ENCODE measurements at places on chromosomes 3 and 15.
A peak's percentile ranks its signal among the peaks of the same experiment; 100 is the strongest.

DNA sequence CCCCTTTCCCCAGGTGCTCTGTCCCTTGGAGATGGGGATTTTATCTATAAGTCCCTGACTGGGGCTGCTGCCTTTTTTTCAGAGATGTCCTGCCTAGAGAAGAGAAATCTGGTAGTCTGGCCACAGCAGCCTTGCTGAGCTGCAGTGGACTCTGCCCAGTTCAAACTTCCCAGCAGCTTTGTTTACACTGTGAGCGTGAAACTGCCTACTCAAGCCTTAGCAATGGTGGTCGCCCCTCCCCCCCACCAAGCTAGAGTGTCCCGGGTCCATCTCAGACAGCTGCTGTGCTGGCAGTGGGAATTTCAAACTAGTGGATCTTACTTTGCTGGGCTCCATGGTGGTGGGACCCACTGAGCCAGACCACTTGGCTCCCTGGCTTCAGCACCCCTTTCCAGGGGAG is 38.9 kb downstream of the TMEM266 start:
- DNase-seq, result no peak

DNA sequence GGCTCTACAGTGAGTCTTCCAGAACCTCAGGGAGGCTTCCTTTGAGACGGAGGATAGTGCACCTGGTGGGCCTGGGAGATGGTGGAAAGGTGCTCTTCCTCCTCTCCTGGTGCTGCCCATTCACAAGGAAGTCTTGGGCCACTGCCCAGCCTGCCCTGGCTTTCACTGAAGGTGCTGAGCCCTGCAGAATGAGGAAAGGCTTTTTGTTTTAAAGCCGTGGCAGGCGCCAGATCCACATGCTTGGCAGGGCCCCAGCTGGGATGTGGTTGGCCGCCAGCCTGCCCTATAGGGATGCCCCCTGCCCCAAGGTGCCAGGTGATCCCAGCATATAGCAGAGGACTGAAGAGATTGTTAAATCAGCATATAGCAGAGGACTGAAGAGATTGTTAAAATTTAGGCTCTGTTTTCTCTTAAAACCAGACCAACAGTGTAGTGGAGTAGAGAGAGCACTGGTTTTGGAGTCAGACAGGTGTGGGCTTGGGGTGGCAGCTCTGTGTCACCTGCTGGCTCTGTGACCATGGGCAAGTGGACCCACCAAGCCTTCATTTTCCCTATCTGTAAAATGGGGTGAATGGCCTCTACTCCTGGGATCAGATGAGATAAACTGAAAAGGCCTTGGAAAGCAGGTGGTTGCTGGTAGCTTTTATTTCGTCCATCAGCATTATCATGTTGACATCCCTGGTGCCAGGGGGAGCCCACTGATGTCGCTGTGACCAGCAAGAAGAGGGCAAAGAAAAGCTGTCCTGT is 53.3 kb downstream of the SLC6A6 start:
- DNase-seq, result no peak

DNA sequence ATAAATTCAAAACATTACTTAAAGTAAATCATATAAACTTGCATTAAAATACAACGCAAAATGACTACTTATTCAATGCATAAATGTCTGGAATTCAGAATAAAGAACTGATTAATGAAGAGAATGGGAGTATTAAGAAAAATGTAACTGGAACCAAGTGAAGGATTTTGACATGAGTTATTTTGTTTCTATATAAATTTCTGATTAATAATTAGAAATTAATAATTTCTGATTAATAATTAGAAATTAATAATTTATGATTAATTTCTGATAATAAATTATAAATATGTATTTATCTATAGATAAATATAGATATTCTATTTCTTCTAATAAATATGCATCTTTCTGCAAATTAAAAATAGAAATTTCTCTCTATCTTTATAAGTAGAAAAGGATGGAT is 160.0 kb upstream of the STRIT1 start:
- DNase-seq, result no peak

DNA sequence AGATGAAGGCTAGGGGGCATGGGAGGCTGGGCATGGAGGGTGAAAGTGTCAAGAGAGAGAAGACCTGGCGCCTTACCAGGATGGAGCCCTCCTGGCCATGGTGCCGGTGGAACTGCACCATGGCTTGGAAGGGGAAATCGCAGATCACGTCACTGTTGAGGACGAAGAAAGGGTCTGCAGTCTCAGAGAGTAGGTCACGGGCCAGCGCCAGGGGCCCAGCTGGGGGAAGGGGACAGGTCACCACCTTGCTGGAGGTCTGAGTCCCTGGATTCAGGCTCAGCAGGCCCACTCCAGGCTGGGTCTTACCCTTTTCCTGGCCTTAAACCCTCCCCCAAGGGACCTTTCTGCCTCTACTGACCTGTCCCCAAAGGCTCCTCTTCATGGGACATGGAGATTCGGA is 855 bp downstream of the GMPPB start:
- no peak for DNase-seq

DNA sequence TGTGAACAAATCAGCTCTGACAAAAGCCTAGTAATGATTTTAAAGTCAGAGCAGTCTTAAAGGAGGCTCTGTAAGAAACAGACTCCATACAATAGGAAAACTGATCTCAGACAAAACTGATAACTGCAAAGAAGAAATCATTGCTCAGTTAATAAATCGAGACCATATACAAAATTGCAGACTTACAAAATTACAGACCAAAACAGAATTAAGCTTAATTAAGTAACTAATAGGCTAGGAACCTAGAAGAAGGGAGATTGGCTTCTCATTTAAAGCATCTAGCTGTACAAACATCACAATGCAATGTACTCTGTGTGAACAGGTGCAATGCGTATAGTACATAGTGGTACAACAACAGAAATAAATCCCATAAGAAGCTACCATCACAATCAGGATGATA is 46.3 kb downstream of the ZBTB20 start:
- no peak for DNase-seq

GRCh38 chr15:33788906-33789540 is 179.3 kb upstream of the CHRM5 start:
- DNase-seq, result no peak

GRCh38 chr3:71393093-71393492 is 190.4 kb downstream of the FOXP1 start:
- no peak for DNase-seq

DNA sequence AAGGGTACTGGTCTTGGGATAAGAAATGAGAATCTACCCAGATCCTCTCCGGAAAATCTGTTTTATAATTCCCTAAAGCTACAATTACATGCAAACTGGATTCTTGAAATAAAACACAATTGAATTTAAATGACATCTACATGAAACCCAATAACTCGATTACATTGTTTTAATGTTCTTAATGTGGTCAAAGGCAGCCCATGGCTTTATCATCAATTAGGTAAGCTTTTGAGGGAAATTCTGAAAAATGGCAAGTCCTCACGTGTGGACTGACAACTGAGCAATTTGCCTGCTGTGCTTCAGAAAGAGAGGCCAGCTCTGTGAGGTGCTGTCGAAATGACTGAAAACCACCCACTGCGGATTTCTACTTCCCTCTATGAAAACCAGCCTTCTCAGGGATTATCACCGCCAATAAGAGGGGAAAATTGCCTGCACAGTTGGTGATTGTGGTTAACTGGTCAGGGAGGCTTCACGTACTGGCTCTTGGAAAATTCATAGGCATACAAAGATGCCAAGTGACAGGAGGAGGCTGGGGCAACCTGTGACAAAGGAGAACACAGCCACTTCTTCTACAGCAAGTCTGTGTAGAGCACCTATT is 200.8 kb upstream of the SLCO3A1 start:
- DNase-seq, result no peak

GRCh38 chr3:187120326-187120725 is 19.0 kb downstream of the RPL39L start:
- no peak for DNase-seq

GRCh38 chr3:63945558-63946096 is 33.4 kb upstream of the SCAANT1 start:
- DNase-seq, result no peak

GRCh38 chr3:69422751-69423150 is 36.9 kb upstream of the FRMD4B start:
- DNase-seq, result no peak

- no peak for DNase-seq
Measured at GRCh38 chr3:48419149-48419548, 10.7 kb downstream of the PLXNB1 start.

DNA sequence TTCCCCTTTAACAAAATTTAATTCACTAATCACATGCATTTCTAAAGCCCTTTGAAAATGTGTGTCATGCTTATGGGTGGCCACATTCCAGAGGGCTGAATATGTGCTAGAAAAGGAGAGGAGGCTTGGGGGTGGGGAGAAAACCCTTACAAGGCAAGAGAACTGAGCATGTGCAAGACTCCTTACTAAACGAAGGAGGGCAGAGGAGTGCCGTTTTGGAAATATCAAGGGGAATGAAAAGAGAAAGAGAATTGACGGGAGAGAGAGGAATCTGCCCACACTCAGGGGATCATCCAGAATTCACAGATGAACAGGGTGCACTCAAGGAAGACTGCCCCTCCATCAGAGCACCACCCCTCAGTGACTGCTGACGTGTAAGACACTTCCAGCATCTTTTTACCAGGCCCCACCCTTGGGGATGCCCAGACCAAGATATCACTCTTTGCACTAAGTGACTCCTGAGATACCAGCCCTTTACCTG is 37.9 kb upstream of the TSC22D2 start:
- DNase-seq, result peak; percentile 96

DNA sequence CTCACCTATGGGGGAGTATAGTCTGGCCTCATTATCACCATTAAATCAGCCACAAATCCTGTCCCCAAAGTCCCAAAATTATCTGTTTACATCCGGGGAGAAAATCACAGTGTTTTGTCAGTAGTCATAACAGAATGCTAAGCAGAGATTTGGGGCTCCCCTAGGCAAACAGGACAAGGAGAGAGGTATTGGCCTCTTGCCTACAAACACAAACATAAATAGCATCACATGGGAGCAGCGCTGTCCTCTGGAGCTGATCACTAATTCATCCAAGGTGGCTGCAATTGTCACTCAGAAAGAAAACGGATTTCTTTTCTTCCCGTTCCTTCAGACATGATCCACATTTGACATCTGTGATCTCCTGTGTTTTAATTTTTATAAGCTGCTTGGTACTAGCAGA is 1028.1 kb downstream of the NTRK3 start:
- DNase-seq, result no peak

- no peak for DNase-seq
Measured at GRCh38 chr3:9180764-9181117, 68.7 kb downstream of the SRGAP3 start.

DNA sequence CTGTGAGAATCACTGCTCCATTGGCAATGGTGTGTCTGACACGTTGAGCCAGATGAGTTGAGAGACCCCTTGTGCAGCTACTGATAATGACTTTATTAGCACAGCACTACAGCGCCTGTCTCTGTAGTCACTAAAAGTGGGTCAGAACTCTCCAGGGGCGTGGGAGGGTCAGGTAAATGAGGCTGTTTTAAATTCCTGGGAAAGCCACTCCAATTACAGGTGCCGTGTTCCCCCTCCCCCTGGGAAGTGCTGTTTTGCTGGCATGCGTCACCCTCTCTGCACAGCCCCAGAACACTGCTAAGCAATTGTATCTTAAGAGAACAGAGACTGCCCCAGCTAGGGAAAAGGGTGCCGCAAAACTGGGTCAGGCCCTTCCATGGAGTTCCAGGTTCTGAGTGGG is 21.5 kb upstream of the CPNE9 start:
- DNase-seq, result no peak

DNA sequence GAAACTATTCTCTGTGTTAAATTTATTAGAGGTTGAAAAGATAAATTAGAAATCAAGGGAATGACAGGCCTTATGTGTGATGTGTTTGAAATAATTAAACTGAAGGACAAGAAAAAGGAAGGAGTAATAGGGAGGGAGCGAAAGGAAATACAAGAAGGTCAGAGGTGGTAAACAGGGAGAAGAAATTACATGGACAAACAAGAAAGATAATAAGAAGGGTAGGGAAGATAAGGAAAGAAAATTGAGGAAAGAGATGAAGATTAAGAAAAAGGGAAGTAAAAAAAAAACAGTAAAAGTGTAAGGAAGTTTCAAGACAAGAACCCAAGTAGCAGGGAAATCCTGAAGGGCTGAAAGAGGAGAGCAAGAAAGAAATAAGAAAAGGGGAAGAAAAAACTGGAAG is 26.2 kb upstream of the ANXA2 start:
- DNase-seq, result no peak

DNA sequence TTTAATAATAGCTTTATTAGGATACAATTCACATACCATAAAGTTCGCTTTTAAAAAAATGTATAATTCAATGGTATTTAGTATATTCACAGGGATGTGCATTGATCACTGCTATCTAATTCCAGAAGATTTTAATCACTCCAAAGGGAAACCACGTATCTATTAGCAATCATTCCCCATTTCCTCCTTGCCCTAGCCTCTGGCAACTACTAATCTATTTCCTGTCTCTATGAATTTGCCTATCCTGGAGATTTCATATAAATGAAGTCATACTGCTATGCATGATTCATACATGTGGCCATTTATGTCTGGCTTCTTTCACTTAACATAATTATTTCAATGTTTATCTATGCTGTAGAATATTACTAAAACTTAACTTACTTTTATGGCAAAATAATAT is 32.0 kb upstream of the CASR start:
- DNase-seq, result no peak

DNA sequence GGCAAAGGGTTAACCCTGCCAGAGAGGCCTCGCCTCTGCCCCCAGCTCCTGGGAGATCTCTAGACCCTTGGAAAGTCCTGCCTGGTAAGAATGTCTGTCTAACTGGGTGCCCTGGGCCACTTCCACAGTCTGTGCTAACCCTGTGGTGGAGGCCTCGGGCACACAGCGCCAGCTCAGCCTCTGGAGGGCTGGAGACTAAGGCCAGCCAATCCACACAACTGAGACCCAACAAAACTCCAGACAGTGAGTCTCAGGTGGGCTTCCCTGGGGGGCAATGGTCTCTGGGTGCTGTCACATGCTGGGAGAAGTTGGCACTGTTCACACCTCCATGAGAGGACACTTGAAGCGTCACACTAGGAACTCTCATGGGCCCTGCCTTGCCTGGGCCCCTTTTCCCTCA is 19.5 kb downstream of the ZXDC start:
- no peak for DNase-seq

GRCh38 chr15:23569151-23569925 is 3.9 kb downstream of the MKRN3 start:
- DNase-seq, result no peak

DNA sequence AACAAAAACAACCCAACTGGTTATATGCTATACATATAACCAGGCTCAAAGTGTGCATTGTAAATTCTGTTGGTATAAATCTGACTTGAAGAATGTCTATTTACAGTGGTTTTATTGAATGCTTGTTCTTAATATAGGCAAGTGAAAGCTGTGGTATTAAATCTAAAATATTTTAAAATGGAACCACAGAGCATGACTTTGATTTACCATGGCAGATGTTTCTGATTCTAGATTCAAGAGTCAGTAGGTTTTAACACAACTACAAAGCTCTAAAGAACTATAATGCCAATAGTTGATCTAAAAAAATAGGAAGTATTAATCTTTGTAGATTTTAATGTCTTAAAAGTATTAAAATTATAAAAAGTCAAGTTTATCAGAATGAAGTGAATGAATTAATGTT is 141.9 kb upstream of the PLSCR5 start:
- DNase-seq, result no peak

GRCh38 chr3:44468572-44469520 is 8.6 kb downstream of the ZNF445 start:
- DNase-seq, result no peak

GRCh38 chr15:67992834-67993233 is 61.3 kb upstream of the PIAS1 start:
- DNase-seq, result no peak

- DNase-seq, result no peak
Measured at GRCh38 chr3:57959423-57960173, 48.6 kb upstream of the FLNB start.

GRCh38 chr15:41512512-41512939 is 1.1 kb downstream of the LTK start:
- no peak for DNase-seq
